ENCODE measurements at places on chromosomes 5 and 9. TPM values are rescaled to one million over a fixed set of nuclear protein-coding genes. Genes with fewer than 3 reads are reported as not detected.

Gene PCDHA4
- total RNA-seq, result 0.09 TPM

DNA sequence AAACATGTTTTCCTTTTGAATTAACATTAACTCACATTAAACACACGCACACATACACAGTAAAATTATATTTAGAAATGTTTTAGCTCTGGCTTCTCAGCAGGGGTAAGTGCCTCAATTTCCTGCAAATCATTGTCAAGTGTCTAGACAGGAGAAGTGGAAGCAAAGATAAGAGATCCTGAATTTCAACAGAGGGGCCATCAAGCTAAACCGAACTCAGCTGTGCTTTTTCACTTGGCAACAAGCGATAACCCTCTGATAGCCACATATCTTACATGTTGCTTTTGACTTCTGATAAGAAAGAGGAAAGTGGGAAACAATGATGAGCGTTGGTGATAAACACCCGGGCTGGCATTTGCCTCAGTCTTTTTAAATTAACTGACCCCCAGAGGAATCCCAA, 79.7 kb upstream of the SPDL1 start:
- no peak for DNase-seq

DNA sequence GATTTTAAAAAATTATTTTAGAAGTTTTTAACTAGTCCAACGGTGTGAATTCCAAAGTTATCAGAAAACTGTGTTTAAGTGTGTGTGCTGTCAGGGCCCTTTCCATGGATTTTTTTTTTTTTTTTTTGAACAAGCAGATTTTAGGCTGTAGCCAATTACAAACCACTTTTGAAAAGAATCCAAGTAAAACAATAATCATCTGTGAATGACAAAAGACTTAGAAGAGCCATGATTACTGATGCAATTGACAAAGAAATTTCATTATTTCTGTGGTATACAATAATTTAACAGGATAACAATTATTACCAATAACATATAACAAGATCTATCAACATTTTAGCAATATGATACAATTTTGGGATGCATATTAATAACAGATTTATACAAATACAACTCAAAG, 16.2 kb upstream of the PAIP1 start:
- DNase-seq, result no peak

DNA sequence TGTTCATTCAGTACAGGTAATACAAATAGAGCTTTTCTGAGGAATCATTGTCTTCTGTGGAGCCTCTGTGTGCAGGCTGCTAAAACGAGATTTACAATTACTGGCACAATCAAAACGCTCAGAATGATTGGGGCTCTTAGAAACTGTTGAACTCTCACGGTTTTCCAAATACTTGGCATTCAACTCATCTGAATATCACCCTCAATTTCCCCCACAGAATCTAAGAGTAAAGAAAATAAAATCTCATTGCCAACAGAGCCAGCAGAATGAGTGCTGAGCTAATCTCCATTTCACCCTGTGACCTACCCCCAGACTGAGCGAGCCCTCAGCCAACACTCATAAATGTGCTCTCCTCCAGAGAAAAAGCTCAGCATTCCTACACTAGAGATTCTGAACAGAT, 35.3 kb upstream of the TMED7 start:
- no peak for DNase-seq

DNA sequence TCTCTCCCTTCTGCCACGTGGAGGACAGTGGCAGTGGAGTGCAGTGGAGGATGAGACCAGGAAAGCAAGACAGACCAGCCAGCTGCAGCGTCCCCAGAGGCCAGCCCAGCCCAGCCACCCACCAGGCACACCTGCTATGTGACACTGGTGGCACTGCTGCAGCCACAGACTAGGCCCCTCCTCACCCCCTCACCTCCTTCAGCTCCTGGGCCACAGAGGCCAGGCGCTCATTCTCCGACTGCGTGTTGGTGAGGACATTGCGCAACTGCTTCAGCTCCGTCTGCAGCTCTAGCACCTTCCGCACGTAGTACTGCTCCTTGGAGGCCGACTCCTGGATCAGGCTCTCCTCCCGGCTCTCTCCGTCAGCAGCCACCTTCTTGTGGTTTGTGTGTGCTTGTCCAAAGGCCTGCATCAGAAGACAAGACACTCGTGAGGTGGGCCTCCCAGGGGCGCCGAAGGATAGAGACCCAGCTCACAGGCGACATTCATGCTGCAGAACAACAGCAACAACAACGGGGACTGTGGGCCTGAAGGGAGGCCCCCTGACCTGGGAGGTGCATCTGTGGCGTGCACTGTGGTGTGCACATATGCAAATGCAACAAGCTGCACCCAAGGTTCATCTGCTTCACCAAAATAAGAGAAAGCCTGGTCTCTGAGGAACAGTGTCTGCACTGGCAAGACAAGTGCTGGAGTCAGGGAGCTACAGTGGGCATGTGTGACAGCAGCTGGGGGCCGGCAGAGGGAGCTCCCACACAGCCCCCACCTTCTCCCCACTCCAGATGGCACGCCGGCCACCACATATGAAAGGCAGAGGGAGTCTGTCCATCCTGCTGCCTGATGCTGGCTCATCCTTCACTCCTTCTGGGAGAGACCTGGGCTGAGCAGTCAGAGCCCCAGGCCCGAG, 35.5 kb downstream of the BICD2 start:
- DNase-seq, result peak; percentile 27

- DNase-seq, result no peak
Observed at GRCh38 chr5:92633875-92634487, 947.0 kb downstream of the NR2F1-AS1 start.

Gene GAPT
- 2.5 TPM for total RNA-seq

Gene AK8
- 0.14 TPM for total RNA-seq

- DNase-seq, result no peak
Observed at GRCh38 chr9:116868201-116868600, 181.1 kb downstream of the TRIM32 start.

Gene IFNA8
- total RNA-seq, result not detected

GRCh38 chr5:103600086-103600485, 37.5 kb upstream of the NUDT12 start:
- DNase-seq, result no peak

Gene RECK
- total RNA-seq, result 2.1 TPM

- no peak for DNase-seq
Observed at GRCh38 chr9:16832101-16832500, 38.4 kb downstream of the BNC2 start.

DNA sequence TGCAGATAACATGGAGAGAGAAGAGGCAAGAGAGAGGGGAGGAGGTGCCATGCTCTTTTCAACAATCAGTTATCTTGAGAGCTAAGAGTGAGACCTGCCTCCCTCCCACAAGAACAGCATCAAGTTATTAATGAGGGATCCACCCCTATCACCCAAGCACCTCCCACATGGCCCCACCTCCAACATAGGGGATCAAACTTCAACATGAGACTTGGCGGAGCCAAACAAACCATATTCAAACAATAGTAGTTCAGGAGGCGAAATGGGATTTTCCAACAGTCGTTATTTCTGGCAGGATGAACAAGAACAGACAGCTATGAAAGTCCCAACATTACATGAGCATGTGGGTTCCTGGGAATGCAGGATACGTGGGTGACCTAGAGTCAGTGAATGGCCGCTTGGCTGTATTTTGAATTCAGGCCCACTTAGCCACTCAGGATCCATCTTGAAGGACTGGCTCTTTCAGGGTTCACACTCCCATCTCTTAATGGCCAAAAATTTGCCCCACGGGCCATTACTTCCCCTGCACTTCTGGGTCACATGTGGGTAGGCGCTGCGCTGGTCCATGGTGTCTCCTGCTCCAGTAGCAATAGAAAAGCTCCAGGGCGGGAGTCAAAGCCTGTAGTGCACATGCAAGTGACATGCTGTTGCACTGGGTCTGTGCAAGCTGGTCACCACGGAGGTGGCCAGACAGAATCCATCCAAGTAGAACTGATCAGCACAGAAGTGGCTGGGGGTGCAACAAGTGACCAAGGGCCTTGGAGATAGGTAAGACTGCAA, 7.1 kb upstream of the FAF2 start:
- DNase-seq, result no peak

DNA sequence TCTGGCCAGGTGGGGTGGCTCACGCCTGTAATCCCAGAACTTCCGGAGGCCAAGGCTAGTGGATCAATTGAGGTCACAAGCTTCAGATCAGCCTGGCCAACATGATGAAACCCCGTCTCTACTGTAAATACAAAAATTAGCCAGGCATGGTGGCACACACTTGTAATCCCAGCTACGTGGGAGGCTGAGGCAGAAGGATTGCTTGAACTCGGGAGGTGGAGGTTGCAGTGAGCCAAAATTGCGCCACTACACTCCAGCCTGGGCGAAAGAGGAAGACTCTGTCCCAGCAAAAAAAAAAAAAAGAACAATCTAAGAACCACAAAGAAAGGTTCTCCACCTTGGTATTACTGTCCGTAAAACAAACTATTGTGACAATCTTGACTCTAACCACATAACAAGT, 9.7 kb downstream of the MYO10 start:
- no peak for DNase-seq

DNA sequence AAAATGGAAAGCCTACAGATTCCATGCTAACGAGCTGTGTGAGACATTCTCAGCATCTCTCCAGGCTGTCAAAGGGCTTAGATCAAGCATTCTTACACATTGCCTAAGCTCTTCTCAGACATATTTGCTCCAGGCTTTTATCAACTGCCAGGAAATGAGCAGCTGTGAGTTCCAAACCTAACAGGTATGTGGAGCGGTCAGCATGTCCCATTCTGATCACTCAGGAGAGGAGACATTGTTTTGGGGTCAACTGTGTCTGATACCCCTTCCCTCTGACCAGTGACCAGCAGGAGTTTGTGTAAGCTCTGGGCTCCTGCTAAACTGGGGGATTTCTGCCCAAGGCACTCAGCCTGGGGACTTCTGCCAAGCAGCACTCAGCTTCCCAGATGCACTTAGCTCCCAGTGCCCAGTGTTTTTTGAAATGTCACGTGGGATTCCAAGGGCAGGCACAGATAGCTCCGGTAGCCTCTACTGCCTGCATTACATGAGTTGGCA, 229.1 kb downstream of the SEC61B start:
- no peak for DNase-seq

Gene CFAP77
- total RNA-seq, result not detected

Gene OMD
- not detected for total RNA-seq

Gene MOCS2
- total RNA-seq, result 39.7 TPM

Gene CATSPER3
- 0.28 TPM for total RNA-seq

GRCh38 chr5:72451741-72452505, 55.3 kb downstream of the ZNF366 start:
- DNase-seq, result no peak

Gene ZDHHC21
- total RNA-seq, result 3.4 TPM

DNA sequence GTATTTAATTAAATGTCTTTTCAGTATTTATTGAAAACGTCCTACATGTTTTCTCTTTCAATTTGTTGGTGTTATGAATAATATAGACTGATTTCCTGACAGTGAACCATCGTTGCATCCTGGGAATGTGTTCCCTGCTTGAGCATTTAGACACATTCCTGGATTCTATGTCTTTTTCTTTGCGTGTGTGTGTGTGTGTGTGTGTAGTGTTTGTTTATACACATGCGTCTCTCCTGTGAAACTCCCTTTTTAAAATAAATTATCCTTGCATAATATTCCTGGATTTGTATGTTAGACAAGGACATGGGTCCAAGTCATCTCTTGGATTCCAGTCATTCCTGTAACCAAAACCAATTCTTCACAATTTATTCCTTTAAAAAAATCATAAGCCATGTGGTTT, 153.4 kb downstream of the HSPA4 start:
- DNase-seq, result no peak

DNA sequence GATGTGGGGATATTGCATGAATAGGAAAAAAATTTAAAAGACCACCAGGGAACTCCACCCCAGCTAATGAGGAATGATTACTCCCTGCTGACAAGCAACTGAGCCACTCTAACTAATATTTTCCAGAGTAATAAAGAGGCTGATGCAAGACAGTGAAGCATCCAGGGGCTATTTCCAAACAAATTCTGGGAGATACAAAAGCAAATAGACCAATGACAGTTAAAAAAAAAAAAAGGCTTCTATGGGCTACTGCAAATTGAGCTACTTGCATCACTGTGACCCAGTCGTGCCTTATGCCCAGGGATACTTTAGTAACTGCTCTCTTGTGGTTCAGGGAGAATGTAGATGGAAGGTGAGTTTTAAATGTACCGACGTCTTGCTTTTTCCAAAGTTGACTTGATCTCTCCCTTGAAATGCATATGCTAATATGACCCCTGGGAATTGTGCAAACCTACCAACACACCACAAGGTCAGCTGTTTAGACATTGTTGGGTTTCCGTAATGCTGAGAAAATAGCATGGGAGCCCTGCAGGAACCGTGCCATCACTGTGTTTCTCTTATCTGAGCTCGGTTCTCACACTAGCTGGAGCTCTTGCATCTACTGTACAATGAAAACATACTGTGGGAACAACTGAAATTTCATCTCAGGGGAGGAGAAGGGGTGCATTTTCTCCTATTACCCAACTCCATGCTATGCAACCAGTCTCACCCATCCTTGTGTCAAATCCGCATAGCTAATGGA, 250.6 kb upstream of the MAP3K1 start:
- DNase-seq, result no peak

Gene ABO
- total RNA-seq, result 0.75 TPM

GRCh38 chr9:133729617-133730281, 8.4 kb downstream of the SARDH start:
- peak; percentile 27 for DNase-seq

- DNase-seq, result no peak
Observed at GRCh38 chr5:160966921-160967320, 114.9 kb upstream of the ATP10B start.

DNA sequence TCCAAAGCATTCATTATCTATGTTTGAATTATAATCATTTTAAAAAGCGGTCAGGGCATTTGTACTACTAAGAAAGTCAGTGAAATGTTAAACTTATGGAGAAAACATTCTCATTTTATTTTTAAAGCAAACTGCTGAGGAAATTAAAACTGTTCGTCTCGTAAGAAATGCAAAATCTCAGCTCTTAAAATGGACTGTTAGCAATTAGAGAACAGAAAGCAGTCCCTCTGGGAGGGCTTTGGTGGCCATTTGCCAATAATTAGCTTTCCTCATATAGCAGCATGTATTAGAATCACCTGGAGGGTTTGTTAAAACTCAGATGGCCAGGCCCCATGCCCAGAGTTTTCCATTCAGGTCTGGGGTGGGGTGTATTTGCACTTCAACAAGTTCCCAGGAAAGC, 120.7 kb upstream of the RASEF start:
- DNase-seq, result no peak

Gene FCN2
- total RNA-seq, result 124 TPM

Gene FOXD4
- 0.17 TPM for total RNA-seq

Gene BTNL9
- total RNA-seq, result 12.0 TPM

- no peak for DNase-seq
Observed at GRCh38 chr5:151675611-151676313, 11.0 kb downstream of the SPARC start.

Measured in liver (tissue), 10 donors.